ENCODE measurements at places on chromosomes 3 and 15.

GRCh38 chr3:186414735-186415419 is 52.8 kb upstream of the DGKG start:
- peak; percentile 89 for DNase-seq

DNA sequence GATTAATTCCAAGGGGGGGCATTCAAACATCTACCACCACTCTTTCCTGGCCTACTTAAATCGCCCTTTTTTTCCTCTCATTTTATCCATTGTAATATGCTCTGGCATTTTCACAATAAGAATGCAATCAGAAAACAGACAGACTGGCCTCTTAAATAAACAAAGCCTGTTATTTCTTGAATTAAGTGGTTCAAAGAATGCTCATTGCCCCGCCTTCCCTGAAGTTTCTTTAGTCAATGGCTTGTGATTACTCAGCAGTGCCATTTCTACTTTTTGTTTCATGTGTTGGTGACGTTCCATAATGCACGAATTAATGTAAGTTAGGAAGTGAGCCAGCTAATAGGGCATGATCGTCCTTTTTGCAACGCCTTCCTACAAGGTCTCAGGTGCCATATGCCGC is 68.0 kb downstream of the FBN1 start:
- DNase-seq, result no peak

DNA sequence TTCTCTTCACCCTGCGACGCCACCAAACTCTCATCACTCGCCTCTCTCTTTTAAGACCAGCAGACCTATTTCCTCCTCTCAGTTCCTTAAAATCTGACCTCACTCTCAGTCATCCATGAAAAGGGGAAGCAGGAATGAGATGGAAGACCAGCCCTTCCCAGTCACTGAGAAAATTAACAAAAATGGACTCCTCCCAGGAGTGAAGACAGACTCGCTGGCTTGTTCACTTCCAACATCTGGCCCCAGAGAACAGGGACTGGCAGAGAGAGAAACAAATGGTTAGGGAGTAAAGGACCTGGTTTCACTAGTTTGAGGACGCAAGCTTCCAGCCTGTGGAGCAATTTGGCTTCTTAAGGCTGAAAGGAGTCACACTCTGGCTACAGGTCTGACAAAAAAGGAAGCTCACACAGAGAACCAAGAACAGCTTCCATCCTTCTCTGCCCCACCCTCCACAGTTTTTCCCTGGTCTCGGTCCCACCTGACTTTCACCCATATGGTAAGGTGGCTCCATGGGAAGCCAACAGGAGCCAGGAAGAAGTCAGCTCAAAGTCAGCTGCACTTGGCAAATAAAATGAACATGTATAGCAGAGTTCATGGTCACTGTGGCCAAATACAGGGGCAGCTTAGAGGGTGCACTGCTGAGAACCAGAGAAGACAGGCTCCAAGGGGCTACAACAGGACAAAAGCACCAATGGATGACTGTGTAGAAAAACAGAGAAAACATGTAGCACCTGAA is 57.2 kb downstream of the ITGB5 start:
- DNase-seq, result peak; percentile 71

- no peak for DNase-seq
Observed at GRCh38 chr3:79824166-79824565, 56.4 kb upstream of the ROBO1 start.

Data from AG10803 (cell line).